Activated CD4-positive, alpha-beta T cell treated with anti-CD3 and anti-CD28 coated beads for 1 hour (primary cell): ENCODE measurements at places on chromosomes 16 and 17.

- DNase-seq, result no peak
Observed at GRCh38 chr17:30321314-30321713, 12.5 kb downstream of the TMIGD1 start.

- no peak for DNase-seq
Observed at GRCh38 chr17:10112962-10113361, 85.4 kb downstream of the GAS7 start.

DNA sequence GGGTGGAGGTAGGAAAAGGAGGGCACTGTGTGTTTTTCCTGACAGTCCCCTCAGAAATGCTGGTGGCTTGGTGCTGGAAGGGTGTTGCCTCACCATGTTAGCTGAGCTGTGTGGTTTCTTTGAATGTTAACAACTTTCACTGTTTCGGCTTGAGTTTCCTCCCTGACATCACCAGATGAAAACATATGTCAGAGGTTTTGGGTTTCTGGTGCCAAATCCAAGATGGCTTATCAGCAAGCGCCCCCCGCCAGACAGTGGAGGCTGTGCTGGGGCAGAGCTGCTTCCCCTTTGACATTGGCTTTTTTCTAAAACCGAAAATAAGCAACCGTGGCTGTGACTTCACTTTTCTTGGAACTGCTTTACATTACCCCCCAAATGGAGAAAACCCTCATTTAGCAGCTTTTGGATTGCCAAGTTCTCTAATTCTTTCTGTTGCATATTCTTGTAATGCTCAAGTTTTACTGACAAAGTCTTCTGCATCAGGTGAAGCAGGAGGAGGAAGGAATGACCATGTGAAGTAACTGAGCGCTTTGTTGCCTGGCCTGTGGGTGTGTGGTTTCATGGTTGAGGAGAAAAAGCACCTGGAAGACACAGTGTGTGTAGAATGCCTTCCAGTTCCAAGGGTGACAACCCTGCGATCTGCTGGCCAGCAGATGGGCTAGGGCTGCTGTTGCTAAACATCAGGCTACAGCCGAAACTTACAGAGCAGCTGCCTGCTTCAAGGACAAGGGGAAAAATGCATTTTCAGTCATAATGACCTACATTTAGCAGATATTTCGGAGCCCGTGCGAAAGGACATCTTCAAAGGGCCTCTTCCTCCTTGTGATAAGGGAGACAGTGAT lies 9.7 kb downstream of the RMI2 start:
- peak; percentile 43 for DNase-seq

- no peak for DNase-seq
Observed at GRCh38 chr17:80513201-80513600, 31.4 kb upstream of the RPTOR start.

DNA sequence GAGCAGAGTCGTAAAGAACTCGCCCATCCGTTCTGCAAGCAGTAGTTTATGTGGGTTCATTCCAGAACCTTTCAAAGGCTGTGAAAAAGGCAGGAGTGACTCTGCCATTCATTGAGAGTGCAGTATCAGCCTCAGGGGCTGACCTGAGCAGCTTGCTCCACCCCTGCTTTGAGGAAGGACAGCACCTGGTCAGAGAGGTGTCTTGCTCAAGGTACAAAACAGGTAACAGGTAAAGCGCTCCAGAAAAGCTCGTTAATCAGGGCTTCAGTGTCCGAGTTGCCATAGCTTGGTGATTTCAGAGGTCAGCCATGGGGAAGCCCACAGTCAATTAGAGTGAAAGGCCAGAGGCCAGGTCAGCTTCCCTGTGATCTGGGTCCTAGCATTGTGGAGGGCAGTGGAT lies 251.1 kb downstream of the ABCC12 start:
- DNase-seq, result no peak

GRCh38 chr16:89917773-89918452 lies 749 bp upstream of the MC1R start:
- DNase-seq, result peak; percentile 40

DNA sequence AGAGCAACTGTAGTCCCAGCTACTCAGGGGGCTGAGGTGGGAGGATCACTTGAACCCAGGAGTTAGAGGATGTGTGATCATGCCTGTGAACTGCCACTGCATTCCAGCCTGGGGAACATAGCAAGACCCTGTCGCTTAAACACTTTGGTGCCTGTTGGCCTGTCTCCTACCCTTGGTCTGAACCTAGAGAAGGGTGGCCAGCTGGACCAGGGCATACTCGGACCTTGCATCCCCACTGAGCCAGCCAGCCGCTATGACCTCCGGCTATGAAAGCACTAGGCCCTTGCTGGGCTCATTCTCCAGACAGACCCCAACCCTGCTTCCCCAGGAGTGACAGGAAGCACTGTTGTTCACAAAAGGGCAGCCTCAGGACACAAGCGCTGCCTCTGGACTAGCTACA lies 4.6 kb downstream of the IFT20 start:
- DNase-seq, result no peak

- no peak for DNase-seq
Observed at GRCh38 chr16:87690911-87691685, 74.7 kb downstream of the KLHDC4 start.

- no peak for DNase-seq
Observed at GRCh38 chr17:41691031-41691777, 2.5 kb downstream of the EIF1 start.

DNA sequence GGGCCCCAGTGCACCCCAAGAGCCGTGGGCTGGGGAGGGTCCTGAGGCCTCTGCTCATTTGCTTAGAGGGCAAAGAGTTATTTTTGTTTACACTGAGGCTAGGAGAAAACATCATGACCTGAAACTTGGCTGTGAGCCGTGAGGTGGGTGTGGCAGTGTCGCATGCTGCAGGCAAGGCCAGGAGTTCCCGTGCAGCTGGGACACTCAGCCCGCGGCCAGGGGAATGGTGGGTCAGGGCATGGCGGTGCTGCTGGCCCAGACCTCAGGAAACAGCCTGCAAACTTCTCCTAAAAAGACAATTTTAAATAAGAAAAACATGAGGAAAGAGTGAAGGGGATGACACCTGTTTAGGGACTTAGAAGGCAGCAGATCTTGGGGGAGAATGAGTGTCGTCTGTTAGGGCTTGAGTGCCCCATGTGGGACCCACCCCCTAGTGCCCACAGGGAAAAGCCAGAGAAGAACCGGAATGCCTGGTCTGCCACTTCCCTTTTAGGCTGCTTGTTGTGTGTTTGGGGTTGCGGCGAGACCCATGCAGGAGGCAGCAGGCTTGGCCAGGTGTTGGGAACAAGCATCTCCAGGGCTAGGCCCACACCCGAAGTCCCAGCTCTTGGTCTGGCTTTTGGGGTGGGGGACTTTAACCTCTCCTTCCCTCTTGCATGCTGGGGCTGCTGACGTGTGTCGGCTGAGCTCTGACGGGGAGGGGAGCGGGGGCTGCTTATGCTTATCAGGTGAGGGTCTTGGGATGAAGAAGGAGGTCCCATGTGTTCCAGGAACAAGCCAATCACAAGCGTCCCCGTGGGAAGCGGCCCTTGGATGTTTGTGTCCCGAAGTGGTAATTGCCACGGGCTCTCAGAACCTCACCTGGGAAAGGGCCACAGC lies 80.9 kb upstream of the GNG13 start:
- DNase-seq, result no peak

- no peak for DNase-seq
Observed at GRCh38 chr16:48609652-48610029, 339 bp downstream of the N4BP1 start.
